Spinal cord (tissue), 10 donors: ENCODE measurements at places on chromosomes 6 and 20. TPM values are rescaled to one million over a fixed set of nuclear protein-coding genes. Genes with fewer than 3 reads are reported as not detected.

- no peak for DNase-seq
These were observed 27.3 kb downstream of the GMPR start for GRCh38 chr6:16265351-16266341.

DNA sequence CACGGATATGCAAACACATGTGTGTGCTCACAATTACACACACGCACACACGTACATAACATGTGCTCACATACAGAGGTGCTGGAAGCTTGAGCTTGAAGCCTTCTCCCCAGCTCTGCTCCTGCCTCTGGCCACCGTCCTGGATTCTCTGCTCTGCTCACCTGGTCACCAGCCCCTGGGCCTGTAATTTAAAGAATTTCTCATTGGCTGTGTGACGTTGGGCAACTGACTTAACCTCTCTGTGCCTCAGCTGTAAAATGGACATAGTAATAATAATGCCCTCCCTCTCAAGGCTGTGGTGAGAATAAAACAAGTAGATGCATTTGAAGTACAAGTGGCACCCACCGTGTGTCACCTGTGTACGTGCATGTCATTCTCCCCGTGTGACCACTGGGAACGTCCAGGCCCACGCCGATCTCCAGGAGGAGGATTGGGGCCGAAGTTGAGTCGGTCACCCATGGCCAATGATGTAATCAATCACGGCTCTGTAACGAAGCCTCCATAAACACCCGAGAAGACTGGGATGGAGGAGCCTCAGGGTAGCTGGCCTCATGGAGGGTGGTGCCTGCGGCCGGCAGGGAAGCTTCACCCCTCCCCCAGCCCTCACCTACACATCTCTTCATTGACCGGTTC, 160.9 kb upstream of the AFDN start:
- no peak for DNase-seq

LCA5 gene
- 14.7 TPM for total RNA-seq

- DNase-seq, result no peak
These were observed 31.4 kb downstream of the IGF2R start for GRCh38 chr6:160000280-160000704.

DNA sequence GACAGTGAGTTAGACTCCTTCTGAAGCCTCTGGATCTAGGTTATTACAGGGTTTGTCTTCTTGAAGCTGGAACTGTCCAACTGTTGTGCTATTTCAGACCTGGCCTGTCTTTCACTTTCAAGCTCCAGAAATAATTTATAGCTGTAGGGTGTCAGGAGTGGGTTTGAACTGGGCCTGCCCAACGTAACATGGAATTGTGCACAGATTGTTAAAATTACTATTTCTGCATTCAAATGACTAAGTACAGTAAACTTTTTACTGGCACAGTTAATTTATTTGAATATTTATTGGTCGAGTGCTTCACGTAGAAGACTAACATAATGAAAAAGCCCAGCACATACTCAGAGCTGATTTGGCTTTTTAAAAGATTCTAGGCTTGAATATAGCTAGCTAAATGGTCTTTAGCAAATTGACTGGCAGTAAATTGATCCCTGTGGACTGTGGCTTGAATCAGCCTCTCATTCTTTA, 74.3 kb downstream of the ARID1B start:
- DNase-seq, result no peak

LIN28B gene
- 0.44 TPM for total RNA-seq

DNA sequence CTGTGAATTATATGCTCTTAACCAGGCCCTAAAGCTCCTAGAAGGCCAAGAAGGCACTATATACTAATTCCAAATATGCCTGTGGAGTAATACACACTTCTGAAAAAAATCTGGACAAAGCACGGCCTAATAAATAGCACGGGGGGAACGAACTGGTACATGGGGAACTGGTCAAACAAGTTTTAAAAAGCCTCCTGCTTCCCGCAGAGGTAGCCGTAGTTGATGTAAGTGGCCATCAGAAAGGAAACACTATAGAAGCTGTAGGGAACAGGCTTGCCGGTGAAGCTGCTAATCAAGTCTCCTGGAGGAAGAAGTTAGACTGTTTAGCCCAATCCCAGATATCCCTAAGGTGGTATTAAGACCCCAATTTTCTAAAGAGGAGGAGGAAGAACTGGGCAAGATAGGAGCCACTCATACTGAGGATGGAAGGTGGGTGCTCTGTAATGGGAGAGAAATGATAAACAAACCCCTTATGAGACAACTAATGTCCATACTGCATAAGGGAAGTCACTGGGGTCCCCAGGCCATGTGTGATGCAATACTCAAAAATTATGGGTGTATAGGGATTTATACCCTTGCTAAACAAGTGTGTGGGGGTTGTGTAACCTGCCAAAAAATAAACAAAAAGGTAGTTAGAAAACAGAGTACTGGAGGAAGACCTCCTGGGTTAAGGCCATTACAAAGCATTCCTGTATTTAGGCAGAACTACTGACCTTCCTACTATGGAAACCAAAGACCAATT, 27.1 kb upstream of the ZNF318 start:
- no peak for DNase-seq

FERMT1 gene
- 5.4 TPM for total RNA-seq

CLPSL1 gene
- not detected for total RNA-seq

OR2H1 gene
- total RNA-seq, result not detected

MEP1A gene
- total RNA-seq, result not detected

TCF19 gene
- total RNA-seq, result 10.1 TPM

RIOK1 gene
- total RNA-seq, result 36.6 TPM

FOXS1 gene
- total RNA-seq, result 8.7 TPM

DNA sequence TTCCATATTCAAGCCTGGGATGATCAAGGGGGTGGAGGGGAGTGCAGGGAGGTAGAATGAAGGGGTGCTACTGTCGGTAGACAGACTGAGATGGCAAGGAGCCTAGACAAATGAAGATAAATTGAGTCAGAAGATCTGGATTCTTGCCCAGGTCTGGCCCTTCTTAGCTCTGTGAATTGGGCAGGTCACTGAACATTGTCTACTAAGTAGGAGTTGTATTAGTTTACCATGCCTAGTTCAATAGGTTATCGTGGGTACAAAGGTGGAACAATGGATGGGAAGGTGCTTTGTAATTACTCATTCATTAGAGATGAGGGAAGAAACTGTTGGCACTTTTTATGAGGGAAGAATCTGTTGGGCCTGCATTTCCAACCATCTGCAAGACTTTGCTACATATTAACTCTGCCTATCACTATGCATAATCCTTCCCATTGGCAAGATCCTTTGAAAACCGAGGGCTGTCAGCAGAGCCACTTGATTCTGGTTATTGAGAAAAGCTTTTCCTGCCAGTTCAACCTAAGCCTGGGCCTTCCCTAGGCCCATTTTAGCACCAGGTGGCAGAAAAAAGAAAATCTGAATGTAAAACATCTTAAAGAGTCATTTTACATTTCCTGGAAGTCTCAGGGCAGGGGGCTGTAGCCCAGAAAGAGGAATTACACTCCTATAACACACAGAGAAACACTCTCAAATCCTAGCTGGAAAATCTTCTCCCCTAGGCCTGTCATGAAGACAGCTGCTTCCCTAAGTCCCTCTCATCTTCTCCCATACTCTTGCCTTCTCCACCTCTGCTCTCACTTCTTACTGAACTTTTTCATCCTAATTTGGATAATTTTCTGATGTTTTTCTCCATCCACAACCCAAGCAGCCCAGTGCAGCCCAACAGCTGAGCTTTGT, 103.5 kb downstream of the CD24 start:
- no peak for DNase-seq

FAM83B gene
- 0.17 TPM for total RNA-seq

GRCh38 chr6:169168302-169168630, 85.4 kb downstream of the THBS2 start:
- no peak for DNase-seq

BEND6 gene
- total RNA-seq, result 27.1 TPM

ADGRF5 gene
- 28.2 TPM for total RNA-seq

DNA sequence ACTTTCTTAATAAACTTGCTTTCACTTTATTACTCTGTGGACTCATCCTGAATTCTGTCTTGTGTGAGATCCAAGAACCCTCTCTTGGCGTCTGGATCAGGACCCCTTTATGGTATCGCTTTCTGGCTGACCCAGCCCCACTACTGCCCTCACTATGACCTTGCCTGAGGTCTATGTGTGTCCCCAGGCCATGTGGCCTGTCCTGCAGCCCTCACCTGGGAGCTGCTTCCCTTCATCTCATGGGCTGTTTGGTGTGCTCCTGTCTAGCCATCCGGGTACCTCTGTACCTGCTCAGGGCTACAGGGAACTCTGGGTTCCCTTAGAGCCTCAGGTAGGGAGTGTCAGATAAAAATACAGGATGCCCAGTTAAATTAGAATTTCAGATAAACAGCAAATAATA, 94.5 kb downstream of the SCP2D1 start:
- no peak for DNase-seq

DNA sequence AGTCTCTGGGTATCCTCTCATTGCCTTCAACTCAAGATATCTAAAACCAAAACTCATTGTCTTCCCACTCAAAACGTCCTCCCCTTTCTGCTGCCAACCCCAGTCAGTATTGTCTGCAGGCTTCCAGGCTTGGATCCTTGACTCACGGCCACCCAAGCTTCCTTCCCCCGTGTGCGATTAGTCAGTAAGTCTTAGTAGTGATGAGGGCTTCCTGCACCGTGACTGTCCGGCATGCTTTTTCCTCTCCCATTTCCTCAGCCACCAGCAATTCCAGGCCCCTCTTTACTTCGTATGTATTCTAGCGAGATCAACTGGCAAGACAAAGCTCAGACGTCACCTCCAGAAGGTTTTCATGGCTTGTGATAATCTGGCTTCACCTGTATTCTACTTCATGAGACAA, 88.6 kb upstream of the DUSP22 start:
- no peak for DNase-seq

- DNase-seq, result no peak
These were observed 19.6 kb upstream of the LTV1 start for GRCh38 chr6:143823548-143823947.

SSTR4 gene
- 0.89 TPM for total RNA-seq

GSTA1 gene
- 0.72 TPM for total RNA-seq

B3GAT2 gene
- total RNA-seq, result 22.9 TPM

RAET1G gene
- total RNA-seq, result not detected

DNA sequence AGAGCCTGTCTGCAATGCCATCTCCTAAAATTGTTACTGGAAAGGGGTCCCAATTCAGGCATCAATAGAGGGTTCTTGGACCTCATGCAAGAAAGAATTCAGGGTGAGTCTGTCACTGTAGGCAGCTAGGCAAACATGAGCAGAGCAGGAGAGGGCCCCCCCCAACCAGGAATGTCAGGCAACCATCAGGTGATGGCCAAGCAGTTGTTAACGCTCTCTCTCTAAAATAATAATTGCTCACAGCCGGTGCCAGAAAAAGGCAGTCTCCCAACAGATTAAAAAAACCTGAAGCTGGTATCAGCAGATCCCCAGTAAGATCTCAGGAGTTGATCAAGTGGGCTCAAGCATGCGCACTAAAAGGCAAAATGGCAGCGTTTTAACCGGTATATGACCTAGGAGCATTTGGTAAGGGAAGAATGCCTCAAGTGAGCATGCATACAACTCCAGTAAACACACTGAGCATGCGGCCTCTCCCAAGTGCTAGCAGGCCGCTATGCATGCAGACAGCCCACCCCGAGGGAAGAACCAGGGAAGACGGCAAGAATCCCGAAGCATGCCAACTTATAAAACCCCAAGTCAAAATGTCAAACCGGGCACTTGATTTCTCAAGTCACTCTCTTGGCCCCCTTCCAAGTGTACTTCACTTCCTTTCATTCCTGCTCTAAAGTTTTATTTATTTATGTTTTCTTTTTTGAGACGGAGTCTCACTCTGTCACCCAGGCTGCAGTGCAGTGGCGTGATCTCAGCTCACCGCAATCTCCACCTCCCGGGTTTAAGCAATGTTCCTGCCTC, 44.0 kb upstream of the RNGTT start:
- no peak for DNase-seq

HMGN4 gene
- 56.7 TPM for total RNA-seq

DNA sequence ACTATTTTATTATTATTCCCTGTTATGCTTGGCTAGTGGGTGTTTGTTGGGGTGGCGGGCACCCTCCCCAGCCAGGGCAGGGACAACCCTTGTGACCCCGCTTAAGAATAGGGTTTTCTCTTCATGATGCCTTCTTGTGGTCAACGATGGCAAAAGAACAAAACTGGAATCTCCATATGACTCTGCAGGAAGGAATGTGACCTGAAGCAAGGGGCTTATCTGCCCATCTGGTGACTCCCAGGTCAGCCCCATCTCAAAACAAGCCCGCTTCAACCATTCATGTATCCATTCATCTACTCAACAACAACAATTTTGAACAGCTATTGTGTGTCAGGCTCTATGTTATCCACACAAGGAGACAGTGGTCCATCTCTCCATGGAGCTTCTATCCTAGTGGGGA, 30.9 kb upstream of the TGM6 start:
- no peak for DNase-seq

KIAA1755 gene
- 21.6 TPM for total RNA-seq
